ENCODE measurements at places on chromosomes 5 and 9. TPM values are rescaled to one million over a fixed set of nuclear protein-coding genes. Genes with fewer than 3 reads are reported as not detected.

PCDHAC1 gene
- total RNA-seq: 2.3 TPM

STING1 gene
- 1.4 TPM for total RNA-seq

CHSY3 gene
- 0.17 TPM for total RNA-seq

LNPEP gene
- total RNA-seq: 5.7 TPM

RNF180 gene
- 0.26 TPM for total RNA-seq

TMEFF1 gene
- total RNA-seq: 1.1 TPM

PALM2AKAP2 gene
- total RNA-seq: 0.44 TPM

AFAP1L1 gene
- 13.1 TPM for total RNA-seq

BRD9 gene
- 41.8 TPM for total RNA-seq

HSPA4 gene
- total RNA-seq: 174 TPM

RMRP gene
- 8.1 TPM for total RNA-seq

DMRT2 gene
- not detected for total RNA-seq

NOXA1 gene
- total RNA-seq: 1.5 TPM

PCDHGA8 gene
- 0.06 TPM for total RNA-seq

HOMER1 gene
- total RNA-seq: 4.1 TPM

NR5A1 gene
- total RNA-seq: 0.15 TPM
